ENCODE measurements at places on chromosomes 5 and 9.

DNA sequence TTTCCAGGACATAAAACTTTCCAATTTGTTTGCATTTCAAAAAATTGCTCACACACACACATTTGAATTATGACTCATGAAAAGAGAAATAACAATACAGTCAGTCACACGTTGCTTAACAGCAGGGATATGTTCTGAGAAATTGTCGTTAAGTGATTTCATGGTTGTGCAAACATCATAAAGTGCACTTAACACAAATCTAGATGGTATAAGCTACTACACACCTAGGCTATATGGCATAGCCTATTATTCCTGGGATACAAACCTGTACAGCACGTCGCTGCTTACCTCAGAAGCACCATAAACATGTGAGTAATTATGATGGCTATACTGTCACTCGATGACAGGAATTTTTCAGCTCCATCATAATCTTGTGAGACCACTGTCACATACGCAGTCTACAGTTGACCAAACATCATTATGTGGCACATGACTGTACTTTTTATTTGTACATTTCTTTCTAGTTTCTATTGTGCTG lies 378.2 kb downstream of the ACTL7B start:
- DNase-seq = peak; percentile 33

DNA sequence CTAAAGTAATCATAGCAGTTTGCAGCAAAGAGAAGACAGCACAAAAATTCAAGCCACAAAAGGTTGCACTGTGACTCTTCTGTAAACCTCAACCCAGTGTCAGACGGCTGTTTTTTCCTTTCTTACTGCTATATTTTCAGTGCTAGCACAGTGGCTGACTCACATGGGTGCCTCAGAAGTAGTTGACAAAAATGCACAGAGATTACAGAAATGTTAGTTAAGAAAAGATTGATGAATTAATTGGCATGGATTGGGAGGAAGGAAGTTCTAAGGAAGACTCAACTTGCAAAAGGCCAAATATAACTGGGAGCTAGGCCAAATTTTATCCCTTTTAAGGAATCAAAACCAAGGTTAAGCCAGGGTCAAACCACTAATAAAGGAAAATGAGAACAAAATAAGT lies 43.7 kb upstream of the ITGA1 start:
- no peak for DNase-seq

DNA sequence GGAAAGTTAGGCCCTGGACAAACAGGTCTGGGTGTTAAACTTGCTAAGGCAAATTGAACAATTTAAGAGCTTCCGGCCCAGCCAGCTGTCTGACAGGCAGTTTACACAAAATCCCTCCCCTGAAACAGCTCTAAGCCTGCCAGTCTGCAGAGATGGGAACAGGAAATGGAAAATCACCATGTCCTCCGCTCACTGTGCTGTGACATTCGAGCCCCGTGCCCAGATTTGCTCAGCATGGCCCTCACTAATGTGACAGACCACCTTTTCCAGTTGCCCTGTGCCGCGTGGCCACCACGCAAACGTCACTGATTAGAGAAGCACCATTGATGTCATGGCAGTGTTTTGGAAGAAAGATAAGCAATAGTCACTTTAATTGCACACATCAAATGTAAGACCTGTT lies 41.0 kb downstream of the CCNJL start:
- peak; percentile 33 for DNase-seq

DNA sequence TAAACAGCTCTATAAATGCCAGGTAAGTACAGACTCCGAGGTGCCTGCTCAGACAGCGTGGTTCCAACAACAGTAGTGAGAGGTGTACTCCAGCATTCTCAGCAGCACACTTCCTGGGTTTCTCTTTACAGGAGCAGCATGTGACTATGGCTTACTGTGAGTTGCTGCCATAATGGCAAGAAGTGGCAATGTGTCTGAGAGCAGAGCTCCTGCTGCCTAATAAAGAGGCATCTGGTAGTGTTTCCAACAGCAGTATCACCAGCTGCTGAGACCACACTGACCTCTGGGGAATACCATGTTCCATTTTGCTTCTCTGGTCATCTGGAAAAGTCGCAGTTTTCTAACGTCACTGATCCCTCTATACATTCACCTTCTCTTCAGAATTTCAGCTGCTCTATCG lies 398.2 kb downstream of the SLCO4C1 start:
- DNase-seq = peak; percentile 2

GRCh38 chr5:156595132-156595787 lies 254.8 kb upstream of the PPP1R2B start:
- no peak for DNase-seq

DNA sequence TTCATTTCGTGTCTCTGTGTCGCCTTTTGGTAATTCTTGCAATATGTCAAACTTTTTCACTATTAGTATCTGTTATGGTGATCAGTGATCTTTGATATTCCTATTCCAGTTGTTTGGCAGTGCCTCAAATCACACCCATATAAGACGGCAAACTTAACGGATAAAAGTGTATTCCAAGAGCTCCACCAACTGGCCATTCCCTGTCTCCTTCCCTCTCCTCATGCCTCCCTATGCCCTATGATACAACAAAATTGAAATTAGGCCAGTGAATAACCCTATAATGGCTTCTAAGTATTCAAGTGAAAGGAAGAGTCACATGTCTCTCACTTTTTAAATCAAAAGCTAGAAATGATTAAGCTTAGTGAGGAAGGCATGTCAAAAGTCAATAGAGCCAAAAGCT lies 74.8 kb downstream of the CDK5RAP2 start:
- no peak for DNase-seq

DNA sequence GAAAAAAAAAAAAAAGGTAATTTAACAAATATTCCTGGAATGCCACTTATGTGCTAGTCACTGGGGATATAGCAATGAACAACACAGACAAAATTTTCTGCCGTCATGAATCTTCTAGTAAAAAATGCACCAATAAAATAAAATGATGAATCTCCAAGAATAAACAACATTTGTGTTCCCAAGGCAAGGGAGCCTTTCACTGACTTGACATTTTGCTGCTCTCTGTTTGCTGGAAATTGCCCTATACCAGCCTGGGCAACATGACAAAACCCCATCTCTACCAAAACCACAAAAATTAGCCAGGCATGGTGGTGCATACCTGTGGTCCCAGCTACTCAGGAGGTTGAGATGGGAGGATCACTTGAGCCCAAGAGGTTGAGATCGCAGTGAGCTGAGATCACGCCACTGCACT lies 64.5 kb upstream of the ERBIN start:
- no peak for DNase-seq

GRCh38 chr5:133256276-133256675 lies 204.5 kb downstream of the HSPA4 start:
- DNase-seq = peak; percentile 9

GRCh38 chr5:139645430-139645871 lies 2.7 kb upstream of the CXXC5 start:
- no peak for DNase-seq

DNA sequence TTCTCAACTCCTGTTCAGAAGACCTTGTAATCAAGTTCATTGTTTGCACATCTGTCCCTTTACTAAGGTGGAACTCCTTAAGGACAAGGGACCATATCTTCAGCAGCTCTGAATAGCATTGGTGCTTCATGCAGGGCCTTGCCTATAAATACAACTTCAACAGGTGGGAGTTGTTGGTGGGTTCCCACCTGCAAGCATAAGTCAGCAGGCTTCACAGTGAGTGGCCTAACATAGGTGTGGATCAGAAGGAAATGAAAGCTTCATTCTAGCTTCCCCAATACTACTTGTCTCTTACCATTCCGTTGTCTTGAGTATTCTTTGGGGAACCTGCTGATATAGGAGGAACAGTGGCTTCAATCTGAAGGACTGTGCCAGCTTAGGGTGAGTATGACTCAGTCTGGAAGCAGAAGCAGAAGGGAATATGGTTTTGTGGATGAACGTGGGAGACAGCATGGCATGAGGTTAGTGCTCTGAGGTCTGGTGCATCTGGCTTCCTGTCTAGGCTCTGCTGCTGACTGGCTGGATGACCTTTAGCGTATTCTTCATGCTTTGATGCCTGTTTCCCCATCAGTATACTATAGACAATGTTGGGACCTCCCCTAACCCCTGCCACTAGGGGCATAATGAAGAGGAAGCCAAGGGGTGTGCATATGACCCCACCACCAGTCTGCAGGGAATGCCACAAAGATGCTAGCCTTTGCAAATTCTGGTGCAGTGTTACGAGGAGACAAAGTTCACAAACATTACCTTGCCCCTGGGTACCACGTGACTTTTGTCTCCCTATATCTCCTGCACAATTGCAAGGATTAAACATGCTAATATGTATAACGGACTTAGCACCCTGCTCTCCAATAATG lies 192.3 kb downstream of the PALM2AKAP2 start:
- DNase-seq = no peak

GRCh38 chr9:134285215-134285845 lies 40.9 kb upstream of the RXRA start:
- DNase-seq = no peak

DNA sequence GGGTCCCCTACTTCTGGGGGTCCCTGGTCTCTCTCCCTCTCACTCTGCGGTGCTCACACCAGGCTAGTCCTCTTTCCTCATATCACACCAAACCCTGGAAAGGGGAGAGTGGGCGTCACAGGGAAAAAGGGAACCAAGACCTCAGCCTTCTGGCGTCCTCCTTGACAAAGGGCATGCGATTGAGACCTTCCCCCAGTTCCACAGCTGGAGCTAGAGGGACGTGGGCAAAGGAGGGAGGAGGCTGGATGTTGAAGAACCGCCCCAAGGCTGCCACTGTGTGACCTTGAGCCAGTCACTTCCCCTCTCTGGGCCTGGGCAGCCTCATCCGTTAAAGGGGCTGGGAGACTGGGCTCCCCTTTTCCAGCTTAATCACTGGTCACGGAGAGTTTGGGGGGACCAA lies 18.5 kb upstream of the TOR2A start:
- no peak for DNase-seq

DNA sequence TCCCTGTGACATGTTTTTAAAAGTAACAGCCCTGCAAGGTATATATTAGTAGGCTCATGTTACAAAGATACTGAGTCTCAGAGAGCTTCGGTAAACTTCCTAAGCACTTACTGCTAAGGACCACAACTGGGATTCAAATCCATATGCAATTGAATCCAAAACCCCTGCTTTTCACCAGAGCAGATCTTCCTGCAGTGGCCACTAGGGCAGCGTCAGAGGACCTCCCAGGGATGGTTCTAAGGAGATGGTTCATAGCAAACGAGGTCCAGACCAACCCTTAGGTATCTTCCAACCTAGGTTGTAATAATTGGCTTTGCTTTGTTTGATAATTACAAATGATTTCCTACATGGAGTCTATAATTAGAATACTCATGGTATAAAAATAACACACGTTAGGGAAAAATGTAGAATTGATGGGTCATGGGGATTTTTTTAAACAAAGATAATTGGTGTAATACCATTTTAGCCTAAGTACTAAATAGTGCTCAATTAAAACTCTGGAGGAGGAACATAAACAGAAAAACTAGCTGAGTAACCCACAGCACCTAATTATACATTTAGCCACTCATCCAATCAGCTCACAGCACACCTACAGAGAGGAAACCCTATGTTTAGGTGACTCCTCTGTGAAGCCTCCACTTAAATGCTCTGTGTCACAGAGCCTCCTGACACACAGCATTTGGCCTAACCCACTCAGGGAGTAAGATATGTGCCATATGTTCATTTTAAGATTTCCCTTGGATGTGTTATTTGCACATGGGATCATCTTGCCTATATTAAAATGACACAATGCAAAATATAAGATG lies 10.0 kb upstream of the CAST start:
- no peak for DNase-seq

DNA sequence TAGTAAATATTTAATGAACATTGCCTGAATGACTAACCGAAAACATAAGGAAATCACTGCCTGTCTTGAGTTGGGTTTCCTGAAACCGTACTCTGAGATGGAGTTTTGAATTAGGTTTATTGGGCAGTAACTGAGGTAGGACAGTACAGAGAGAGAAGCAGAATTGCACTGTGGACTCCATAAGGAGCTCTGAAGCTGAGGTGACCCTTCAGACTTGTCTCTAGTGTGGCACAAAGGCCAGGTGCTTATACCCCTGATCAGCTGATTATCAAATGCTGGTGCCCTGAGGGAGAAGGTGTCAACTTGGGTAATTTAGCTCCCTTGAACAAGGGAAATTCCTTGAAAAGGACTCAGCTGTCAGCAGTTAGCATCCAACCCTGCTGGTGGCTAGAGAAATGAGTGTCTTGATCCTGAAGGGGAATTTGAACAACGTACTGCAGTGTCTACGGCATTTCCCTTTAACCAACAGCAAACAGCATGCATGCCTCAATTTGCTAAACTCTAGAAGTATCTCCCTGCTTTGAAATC lies 135.0 kb upstream of the SMARCA2 start:
- no peak for DNase-seq

DNA sequence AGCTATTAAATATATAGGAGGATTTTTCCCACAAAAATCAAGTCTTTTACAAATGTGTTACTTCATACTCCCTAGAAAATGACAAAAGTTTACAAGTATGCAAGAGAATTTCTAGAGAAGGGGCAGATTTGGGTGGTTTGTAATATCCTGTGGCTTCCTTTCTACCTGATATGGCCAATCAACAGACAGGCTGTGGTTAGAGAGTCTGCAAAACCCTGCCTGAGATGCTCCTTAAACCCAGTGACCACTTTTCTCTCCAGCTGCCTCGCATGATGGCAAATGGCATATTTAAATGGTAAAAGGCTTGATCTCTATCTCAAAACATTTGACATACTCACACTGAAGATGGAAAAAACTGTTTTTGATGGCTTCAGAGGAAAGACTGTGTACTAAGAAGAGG lies 550.1 kb upstream of the ZNF462 start:
- DNase-seq = no peak

GRCh38 chr9:127049044-127049443 lies 73.4 kb downstream of the ANGPTL2 start:
- DNase-seq = peak; percentile 44

- DNase-seq = no peak
Observed at GRCh38 chr5:176564002-176564401, 14.9 kb downstream of the CDHR2 start.

DNA sequence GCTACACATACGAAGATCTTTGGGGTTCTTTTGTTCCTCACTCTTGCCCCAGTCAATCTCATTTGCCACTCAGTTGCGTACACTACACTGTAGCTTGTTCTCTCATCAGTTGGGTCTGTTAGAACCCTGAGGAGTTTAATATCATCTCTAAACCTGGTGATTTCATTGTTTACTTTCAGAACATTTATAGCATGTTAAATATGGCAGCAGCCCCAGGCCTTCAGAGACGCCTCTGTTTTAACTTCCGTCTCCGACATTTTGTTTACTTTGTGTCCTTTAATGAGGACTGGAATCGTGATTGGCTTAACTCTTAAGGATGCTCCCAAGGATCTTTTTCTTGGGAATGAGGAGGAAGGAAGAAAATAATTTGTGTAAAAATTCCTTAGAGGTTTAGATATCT lies 510.1 kb downstream of the NR2F1-AS1 start:
- no peak for DNase-seq

GRCh38 chr5:15585841-15586591 lies 86.0 kb downstream of the FBXL7 start:
- DNase-seq = no peak

- DNase-seq = no peak
Observed at GRCh38 chr9:121691890-121692289, 40.5 kb downstream of the DAB2IP start.

DNA sequence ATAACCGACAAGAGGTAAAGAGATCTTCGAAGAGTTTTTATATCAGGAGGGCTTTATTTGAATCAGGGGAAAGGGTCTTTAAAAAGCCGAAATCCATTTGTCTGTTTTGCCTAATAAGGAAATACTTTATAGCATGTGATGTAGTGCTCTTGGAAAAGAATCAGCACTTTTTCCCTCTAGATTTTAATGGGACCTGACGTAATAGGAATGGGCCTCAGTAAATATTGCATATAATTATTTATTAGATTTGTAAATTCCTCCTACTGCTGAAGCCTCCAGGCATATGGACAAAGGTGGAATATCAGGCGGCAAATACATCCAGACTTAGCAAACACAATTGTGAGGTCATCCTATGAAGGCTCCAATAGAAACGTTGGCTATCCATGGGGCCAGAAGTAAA lies 50.9 kb downstream of the ACTBL2 start:
- DNase-seq = no peak

All from NCI-H774 (cell line).